RPMI8226 (cell line): ENCODE measurements at places on chromosomes 6 and 20.
A peak's percentile ranks its signal among the peaks of the same experiment; 100 is the strongest.

DNA sequence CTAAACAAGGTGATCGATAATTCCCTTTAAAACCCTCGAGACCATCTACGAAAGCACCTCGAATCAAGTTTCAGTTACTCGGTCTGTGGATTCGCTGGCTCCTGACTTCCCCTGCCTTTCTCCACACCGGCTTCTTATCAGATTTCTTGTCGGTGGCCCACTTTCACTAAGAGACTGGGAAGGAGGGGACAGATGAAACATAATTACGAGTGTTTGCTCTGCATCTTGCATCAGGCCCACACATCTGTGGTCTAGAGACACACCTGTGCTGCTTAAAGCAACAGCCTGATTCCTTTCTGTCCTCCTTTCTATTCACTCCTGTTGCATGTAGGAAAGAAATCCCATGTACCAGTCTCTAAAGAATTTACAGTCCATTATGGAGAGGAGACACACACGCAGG lies 37.7 kb downstream of the INSM1 start:
- no peak for DNase-seq

DNA sequence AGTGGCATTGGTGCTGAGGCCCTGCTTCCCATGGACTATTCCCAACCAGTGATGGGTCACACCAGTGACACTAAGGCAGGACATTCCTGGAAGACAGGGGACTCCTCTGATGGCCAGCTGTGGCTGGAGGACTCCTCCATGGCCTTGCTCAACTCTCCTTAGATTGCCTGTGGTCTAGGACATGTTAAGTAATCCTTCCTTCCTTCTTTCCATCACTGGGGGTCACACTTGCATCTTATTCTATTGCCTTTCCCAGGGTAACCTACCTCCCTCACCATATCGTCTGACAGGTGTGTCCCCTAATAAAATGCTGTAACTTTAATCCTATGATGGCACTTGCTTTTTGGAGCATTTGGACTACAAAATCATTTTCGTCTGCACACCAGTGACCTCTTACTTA lies 24.5 kb upstream of the HLA-A start:
- DNase-seq, result peak; percentile 24

- DNase-seq, result no peak
These were observed 46.8 kb upstream of the RREB1 start for GRCh38 chr6:7060769-7061516.

GRCh38 chr6:133159255-133159795 lies 81.8 kb upstream of the EYA4 start:
- no peak for DNase-seq

DNA sequence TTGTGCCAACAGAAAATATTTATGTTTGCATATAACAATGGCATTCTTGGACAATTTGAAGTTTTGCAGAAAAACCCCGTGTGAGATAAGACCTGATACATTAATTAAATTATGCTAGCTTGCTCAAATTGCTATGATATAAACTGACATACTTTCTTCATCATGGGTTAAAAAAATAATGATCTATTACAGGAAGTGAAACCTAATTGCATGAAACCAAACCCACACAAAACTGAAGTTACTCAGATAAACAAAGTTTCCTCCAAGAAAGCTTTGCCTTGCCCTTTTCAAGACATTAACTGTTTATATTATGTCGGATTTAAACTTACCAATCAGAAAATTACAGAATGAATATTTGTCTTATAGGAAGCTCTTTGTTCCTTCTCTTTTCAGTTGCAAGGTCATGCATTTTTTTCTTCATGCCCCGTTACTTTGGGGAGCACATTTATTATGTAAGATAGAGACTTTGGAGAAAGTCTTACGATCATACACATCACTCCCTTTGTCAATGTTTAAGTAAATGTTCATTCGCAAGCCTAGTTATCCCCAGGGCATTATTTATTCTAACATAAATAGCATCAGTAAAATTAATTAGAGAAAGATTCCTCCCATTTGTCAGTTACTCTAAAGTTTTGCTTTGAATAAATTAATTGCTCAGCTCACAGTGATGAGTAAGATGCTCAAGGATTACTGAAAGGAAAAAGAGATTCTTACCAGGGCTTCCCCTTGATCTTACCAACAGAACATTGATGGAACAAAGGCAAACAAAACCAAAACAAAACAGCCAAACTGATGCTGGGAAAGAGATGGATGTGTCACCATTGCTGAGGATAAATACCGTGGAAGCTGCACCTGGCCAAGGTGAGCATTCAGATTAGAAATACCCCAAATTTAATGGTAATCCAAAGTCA lies 14.8 kb upstream of the TMEM244 start:
- DNase-seq, result peak; percentile 4
